ENCODE measurements at places on chromosomes 7 and 10.

DNA sequence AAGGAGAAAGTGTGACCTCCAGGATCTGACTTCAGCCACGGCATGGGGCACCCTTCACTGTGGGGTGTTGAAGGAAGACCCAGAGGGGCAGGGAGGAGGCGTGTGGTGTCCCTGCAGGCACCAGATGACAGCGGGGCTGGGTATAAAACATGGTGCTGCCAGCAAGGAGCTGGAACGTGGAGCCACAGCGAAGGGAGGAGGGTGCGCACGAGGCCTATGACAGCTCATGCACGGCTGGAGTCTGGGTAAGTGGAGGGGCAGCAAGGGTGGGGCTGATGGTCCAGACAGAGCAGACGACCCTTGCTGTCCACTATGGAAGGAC is 27.8 kb upstream of the FOXL3 start:
- no peak for DNase-seq

GRCh38 chr7:19677180-19677579 is 31.7 kb downstream of the POLR1F start:
- DNase-seq = no peak

GRCh38 chr10:79058899-79059841 is 9.6 kb upstream of the ZMIZ1 start:
- no peak for DNase-seq

DNA sequence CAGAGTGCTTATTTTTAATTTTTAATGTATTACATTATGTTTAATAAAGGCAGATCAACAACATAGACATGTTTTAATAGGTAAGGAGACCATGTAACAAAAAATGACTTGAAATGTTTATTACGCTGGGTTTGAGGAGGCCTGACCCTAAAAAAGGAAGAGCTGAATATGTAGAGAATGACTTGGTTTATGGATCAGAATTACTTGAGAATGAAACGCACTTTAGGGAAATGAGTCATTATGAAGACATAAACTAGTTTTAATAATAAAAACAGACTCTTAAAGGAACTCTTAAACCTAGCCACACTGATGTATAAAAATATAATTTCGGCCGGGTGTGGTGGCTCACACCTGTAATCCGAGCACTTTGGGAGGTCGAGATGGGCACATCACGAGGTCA is 56.5 kb downstream of the CTTNBP2 start:
- no peak for DNase-seq

- DNase-seq = no peak
Measured at GRCh38 chr10:22742678-22743077, 28.3 kb upstream of the PIP4K2A start.

DNA sequence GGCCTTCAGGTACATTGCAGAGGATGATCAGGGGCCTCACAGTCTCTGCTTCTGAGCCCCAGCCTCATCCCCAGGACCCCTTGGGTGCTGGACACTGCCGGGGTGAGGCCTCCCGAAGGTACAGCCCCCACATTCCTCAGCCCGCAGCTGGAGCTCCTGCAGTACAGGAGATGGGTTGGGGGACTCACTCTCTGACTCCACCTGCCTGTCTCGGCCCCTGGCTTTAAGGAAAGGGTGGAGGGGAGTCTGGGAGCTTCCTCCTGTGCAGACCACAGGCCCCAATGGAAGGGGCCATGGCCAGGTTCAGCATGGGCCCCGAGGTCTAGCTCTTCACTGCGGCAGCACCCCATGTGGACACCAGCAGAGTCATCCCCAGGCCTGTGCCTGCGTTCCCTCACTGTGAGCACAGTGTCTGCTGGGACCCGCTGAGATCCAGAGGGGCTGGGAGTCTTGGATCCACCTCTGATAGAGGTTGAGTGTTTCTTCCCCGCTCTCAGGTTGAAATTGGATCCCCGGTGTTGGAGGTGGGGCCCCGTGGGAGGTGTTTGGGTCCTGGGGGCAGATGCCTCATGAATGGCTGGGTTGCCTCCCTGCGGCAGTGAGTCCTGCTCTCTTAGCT is 99.9 kb downstream of the PRKAG2 start:
- no peak for DNase-seq

DNA sequence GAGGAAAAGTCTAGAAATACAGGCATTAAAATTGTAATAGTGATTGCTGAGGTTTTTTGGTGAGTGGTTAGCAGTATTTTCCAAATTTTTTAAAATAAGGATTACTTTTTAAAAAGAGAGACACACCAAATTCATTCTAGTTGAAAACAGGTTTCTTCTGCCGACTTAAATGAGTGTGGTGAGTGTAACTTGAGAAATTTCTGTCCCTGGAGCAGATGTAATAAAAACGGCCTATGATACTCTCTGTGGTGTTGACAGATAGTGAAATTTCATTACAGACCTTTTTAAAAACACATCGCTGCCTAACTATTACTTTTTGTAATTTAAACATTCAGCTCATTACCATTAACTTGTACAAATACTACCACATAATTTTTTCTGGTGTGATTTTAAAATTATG is 90.1 kb downstream of the CYP51A1 start:
- no peak for DNase-seq

GRCh38 chr10:91621483-91622113 is 11.3 kb downstream of the PPP1R3C start:
- no peak for DNase-seq

DNA sequence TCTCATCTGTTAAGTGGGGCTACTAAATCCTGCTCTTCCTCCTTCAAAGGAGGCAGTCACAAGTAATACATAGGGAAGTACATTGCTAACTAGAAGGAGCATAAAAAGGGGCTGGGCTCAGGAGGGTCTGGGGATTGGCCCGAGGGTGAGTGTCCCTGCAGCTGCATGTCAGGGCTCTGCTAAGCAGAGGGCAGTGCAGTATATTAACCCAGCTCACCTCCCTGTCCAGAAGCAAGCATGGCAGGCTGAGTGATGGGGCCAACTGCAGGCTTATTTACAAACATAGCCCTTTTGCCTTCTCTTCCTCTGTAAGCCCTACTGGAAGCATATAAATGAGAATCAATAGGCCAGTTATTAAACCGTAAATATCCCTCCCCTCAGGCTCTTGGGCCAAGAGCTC is 143.2 kb upstream of the PCBD1 start:
- DNase-seq = no peak

DNA sequence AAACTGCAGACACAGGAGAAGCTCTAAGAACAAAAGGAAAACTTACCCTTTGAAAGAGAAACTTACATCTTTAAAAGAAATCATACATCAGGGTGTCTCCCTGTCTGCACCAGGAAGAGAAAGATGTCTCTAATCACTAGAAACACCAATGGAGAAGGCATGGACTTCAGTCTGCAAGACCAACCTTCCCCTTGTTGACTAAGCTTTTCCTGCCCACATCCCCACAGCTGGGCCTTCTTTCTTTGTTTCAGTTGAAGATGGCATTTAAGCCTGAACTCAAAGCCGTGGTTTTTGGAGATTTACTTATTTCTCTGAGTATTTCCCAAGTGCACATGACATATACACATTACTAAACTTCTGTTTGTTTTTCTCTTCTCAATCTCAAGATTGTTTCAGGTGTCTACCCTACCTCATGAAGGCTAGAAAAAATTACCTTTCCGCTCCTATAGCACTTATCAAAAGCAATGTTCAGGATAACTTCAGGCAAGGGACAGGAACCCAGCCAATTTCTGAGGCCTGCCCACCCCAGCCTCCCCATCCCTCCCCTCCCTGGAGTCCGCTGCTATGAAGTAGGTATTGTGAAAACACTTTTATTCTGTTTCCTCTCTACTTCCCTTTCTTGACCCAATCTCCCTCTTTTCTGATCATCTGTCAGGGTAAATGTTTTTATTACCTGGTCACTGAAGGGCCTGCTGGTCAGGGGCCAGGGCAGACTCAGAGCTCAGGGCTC is 2.8 kb upstream of the SLC29A3 start:
- no peak for DNase-seq

- DNase-seq = no peak
Measured at GRCh38 chr10:1746796-1747195, 9.5 kb upstream of the ADARB2 start.

DNA sequence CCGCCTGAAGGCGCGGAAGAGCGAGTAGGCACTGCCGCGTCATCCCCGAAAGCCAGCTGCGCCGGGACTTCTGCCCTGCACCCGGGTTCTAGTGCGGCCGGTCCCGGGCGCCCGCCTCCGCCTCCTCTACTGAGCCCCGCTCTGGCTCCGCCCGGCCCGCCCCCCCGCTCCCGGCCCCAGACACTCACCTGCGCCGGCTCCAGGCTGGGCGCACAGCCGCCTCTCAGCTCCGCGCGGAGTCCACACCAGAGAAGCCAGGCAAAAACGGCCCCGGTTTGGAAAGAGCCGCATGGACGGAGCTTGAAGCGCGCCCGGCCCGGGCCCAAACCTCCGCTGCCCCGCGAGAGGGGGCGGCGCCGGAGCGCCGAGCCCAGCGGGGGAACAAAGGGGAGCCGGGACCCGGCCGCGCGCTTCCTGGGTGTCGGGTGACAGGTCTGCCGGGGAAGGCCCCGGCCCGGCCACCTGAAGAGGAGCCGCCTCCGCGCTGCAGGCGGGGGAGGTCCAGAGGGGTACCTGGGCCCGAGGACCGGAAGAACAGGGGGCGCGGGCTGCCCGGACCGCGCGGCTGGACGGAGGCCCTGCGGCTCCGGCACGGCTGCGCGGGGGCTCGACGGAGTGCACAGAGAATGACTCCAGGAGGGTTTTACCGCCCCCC is 168.2 kb downstream of the NRF1 start:
- DNase-seq = no peak

- DNase-seq = no peak
Measured at GRCh38 chr7:5752663-5753062, 28.8 kb downstream of the RNF216 start.

DNA sequence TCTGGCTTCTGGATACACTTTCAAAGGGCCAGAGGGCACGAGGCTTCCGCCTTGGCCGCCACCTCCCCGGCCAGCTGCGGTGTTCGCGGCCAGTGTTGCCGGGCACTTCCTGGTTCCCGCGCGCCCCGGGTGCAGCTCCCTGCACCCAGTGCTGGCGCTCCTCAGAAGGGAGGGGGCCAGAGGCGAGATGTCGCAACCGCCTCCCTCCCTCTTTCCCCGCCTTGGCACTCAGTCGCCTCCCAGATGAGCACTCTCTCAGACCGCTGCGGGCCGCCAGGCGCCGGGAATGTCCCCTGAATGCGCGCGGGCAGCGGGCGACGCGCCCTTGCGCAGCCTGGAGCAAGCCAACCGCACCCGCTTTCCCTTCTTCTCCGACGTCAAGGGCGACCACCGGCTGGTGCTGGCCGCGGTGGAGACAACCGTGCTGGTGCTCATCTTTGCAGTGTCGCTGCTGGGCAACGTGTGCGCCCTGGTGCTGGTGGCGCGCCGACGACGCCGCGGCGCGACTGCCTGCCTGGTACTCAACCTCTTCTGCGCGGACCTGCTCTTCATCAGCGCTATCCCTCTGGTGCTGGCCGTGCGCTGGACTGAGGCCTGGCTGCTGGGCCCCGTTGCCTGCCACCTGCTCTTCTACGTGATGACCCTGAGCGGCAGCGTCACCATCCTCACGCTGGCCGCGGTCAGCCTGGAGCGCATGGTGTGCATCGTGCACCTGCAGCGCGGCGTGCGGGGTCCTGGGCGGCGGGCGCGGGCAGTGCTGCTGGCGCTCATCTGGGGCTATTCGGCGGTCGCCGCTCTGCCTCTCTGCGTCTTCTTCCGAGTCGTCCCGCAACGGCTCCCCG is at the start of gene FFAR4:
TSS of gene FFAR4 (plus strand) at position 231 of the 842 bp plus-strand sequence. CDS start at position 287, 56 bp downstream.
- DNase-seq = no peak

DNA sequence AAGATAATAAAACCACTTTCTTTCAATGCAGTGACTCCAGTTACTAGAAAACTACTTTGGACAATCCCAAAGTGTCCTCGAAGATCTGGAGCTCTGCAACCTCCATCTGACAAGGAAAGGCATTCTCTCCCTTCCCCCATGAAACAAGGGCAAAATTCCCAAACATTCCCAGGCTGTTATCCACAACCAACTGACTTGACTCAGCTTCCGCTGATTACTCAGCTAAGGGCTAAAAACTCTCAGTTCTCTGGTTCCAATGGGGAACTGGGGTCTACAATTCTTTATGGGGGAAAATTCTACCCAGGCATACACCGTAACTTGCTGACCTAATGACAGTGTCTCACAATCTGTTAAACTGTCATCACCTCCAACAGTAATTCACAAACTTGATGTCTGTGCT is 48.4 kb downstream of the SFMBT2 start:
- no peak for DNase-seq

- DNase-seq = no peak
Measured at GRCh38 chr7:64581926-64582894, 19.3 kb upstream of the ZNF680 start.

DNA sequence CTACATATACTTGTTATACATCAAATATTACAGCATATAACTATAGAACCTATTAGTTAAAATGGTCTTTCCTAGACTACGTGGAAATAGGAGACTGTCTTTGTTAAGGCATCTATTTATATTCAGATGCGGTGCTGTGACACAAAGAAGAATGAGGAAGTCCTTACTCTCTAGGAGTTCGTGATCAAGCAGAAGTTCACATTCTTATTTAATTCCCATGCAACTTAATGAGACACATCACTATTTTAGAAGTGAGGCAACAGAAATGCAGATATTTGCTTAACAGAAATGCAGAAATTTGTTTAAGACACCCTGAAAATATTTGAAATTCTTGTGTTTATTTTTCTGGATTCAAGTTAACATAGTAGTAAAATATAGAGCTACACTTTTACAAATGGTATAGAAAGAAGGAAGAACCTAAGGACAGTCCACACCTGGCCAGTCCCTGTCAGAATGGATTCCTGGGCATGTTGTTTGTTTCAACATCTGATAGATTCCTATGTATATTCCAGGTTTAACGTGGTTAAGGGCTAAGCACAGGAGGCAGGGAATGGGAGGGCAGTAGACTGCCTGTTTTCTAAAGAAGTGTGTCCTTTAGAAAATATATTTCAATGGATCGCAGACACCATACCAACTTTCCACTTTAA is 70.6 kb upstream of the NXPH1 start:
- no peak for DNase-seq

GRCh38 chr10:4652111-4653010 is 173.6 kb upstream of the AKR1E2 start:
- DNase-seq = no peak

DNA sequence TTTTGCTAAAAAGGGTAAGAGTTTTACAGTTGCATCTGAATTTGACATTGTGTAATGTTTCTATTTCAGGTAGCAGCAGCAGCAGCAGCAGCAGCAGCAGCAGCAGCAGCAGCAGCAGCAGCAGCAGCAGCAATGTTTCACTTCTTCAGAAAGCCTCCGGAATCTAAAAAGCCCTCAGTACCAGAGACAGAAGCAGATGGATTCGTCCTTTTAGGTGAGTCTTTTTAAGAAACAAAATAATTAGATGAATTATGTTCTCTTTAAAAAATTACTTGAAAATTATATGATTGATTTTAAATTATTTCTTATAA is 32.6 kb downstream of the UMAD1 start:
- DNase-seq = no peak
